ENCODE measurements at places on chromosomes 4 and X.

DNA sequence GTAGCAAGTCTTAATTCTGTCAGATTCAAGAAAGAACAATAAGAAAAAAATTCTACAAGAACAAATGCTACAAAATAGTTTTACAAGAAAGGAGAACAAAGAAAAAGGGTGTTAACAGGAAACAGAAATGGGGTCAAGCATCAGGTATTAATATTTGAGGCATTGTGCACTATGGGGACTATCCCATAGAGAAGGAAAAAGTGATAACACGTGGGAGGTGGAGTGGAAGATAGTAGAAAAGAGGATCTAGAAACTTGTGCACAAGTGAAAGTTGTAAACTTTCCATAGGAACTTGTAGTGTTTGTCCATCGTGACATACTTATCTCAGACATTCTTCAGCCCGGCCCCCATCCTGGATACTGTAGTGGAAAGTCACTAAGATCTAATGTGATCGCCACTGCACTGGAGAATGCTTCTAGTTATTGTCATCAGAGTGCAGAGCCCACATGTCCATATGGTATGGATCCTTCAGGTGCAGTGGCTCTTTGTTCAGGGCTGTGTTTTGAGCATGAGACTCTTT is 15.4 kb upstream of the NFXL1 start:
- no peak for DNase-seq

- DNase-seq: no peak
Measured at GRCh38 chr4:39169426-39169825, 12.9 kb upstream of the WDR19 start.

GRCh38 chr4:6120361-6120760 is 80.0 kb downstream of the JAKMIP1 start:
- no peak for DNase-seq

GRCh38 chrX:47193475-47194193 is at the start of gene UBA1:
UBA1 (plus strand) TSS chrX:47193829; CDS start chrX:47198803, 4,974 bp downstream.
- peak; percentile 75 for DNase-seq

DNA sequence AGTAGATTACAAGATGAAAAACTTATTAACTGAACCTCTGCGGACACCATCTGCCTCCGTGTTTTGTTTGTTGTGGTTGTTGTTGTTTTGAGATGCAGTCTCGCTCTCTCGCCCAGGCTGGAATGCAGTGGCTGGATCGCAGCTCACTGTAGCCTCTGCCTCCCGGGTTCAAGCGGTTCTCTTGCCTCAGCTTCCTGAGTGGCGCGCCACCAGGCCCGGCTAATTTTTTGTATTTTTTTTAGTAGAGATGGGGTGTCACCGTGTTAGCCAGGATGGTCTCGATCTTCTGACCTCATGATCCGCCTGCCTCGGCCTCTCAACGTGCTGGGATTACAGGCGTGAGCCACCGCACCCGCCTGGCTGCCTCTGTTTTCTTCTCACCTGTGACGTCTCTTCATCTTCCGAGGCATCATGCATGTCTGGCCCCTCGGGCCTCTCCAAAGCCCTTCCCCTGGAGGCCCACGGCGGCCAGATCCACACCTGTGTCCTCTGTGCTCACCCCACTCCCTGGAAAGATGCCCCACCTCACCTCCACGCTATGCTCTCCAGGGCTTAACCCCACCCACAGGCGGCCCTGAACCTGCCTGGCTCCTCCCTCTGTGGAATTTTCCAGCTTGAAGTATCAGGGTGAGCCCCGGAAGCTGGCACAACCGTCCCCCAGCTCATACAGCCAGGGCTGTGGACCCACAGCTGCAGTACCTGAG is 77.0 kb upstream of the MXD4 start:
- no peak for DNase-seq

- DNase-seq: no peak
Measured at GRCh38 chrX:153537526-153538295, 20.3 kb downstream of the ATP2B3 start.

DNA sequence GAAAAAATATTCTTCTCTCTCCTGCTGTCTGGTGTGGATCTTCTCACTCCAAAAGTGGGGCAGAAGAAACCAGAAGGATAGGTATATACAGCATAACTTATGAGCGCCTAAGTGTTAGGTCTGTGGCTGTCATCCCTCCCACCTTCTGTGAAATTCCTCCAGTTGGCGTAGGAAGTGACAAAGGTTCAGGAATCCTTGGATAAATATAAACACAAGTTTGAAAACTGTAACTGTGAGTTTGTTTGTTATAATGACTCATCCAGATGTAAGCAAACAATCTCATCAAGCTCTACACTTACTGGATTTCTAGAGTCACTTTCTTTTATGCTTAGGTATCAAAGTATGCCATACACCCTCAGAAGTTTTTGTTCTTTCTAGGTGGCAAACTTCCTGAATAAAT is 405.2 kb downstream of the FAT4 start:
- DNase-seq: no peak

DNA sequence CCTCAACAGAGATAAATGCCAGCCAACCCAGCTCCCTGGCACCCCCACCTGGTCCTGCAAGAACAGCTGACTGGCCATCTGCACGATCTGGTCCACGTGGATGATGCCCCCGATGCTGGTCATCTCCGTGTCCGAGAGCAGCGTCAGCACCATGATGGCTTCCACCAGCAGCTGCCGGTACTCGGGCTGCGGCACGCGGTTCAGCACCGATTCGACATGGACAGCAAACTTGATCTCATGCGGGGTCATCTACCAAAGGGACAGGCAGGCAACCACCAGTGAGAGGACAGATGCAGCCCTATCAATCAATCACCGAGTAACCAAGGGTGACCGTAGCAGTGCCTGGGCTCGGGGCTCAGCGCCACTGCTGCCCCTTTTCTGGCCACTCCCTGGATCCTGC is 89.8 kb downstream of the PHKA2 start:
- DNase-seq: no peak

DNA sequence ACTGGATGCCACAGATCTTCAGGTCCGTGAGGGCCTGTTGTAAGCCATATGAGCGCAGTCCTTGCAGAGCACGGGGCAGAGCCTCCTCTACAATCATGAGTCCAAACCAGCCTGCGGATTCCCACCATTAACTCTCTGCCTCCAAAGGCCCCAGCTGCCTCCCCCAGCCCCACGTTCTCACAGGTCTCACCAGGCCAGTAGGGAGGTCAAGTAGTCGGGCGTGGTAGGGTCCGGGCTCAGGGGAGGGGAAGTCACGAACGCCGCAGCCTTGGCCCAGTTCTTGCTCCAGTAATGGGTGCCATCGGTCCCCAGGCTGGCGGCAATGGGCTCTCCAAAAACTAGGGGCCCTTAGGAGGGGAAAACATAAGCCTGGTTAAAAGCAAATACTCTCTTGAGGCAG is 53.6 kb downstream of the CRMP1 start:
- no peak for DNase-seq

DNA sequence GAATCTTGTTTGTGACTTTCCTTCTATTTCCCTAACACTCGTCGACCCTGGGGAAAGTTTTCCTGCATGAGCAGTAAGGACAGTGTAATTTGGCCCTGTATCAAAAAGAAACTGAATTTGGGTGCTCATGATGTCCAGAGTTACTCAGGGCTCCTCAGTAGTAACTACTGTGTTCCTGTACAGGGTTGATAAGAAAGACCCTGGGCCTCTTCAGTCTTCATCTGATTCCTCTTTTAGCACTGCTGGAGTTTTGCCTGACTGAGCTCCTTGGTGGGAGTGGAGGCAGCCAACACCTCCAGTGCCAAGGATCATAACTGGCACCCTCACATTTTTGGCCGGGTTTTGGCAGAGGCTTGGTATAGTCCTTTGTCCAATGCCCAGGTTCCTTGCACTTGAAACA is 7.1 kb upstream of the AREG start:
- DNase-seq: no peak

- DNase-seq: no peak
Measured at GRCh38 chr4:94378047-94378446, 35.4 kb upstream of the HPGDS start.

DNA sequence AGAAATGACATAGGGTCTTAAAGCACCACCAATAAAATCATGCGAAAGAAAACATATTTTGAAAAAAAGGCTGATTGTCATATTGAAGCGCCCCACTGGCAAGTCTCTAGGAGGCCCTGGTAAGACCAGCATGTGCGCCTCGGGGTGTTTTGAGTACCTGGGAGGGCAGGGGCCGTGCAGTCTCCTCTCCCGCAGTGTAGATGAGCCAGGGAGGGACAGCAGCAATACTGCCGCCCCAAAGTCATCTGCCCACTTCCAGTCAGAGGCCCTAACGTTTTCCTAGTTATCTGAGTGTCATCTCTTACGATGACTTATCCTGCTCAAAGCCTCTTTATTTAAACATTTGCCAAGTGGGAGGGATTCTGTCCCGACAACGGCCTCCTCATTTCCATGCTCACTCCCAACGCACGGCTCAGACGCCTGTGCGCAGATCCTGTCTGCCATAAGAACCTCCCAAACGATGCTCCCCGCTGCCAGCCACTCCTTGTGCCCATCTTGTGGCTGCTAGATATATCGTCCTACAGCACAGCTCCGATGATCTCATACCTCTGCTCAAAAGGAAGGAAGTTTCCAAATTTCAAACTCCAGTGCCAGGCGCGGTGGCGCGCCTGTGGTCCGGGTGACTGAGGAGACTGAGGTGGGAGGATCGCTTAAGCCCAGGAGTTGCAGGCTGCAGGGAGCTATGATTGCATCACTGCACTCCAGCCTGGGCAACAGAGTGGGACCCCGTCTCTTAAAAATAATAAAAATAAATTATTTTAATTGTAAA is 17.2 kb upstream of the SCRG1 start:
- DNase-seq: no peak

DNA sequence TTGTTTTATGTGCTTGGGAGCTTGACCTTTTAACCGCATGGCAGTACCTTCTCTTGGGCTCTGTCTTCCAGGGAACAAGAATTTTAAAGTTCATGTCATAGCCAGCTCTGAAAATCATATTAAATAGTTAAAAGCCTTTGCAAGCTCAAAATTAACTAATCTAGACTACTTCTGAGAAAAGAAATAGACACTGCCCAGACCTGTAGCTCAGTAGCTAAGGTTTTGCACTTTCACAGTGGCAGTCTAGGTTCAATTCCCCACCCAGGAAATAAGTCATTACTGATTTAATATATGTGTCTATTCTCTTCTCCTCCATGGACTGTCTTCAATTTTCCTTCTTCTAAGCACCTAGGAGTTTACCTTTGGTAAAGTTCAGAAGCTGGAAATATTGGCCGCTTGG is 27.4 kb downstream of the HSD17B11 start:
- no peak for DNase-seq

- no peak for DNase-seq
Measured at GRCh38 chr4:38383646-38384121, 280.3 kb upstream of the KLF3 start.

- no peak for DNase-seq
Measured at GRCh38 chr4:14790494-14790893, 211.8 kb upstream of the CPEB2 start.

GRCh38 chr4:90159193-90159592 is 32.0 kb downstream of the CCSER1 start:
- no peak for DNase-seq

- DNase-seq: no peak
Measured at GRCh38 chr4:176939445-176939844, 146.7 kb upstream of the VEGFC start.

DNA sequence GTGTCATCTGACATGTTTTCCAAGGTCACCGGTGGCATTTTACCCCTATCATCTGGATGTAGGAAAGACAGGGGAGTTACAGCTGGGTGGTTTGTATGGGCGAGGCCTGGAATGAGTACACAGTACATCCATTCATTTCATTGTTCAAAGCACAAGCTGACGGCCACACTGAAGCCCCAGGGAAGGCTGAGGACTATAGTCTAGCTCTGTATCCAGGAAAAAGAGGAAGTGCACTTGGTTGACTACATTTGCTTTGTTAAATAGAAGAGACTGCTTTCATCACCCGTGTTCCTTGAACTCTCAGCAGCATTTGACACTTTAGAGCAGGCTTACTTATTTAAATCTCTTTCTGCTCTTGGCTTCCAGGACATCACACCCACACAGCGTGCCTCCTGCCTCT is 1041.0 kb upstream of the TENM3 start:
- no peak for DNase-seq

- DNase-seq: no peak
Measured at GRCh38 chrX:153029875-153030274, 26.4 kb upstream of the PNMA3 start.

GRCh38 chr4:166391501-166391900 is 518.5 kb downstream of the TLL1 start:
- no peak for DNase-seq

DNA sequence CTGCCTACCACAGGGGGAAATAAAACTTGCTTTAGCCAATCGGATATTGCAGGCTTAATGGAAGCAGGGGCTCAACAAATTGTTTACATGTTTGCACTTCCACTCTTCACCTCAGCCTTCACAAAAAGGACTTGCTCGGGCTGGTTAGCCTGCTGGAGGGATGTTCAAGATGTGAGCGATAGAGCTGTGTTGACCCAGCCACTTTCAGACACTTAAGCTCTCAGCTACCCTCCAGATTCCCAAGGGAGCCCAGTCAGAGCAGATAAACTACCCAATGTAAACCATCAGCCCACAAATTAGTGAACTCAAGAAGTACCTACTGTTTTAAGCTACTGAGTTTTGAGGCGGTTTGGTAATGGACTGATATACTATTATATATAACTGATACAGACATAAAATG is 508.4 kb upstream of the FTHL17 start:
- DNase-seq: no peak

DNA sequence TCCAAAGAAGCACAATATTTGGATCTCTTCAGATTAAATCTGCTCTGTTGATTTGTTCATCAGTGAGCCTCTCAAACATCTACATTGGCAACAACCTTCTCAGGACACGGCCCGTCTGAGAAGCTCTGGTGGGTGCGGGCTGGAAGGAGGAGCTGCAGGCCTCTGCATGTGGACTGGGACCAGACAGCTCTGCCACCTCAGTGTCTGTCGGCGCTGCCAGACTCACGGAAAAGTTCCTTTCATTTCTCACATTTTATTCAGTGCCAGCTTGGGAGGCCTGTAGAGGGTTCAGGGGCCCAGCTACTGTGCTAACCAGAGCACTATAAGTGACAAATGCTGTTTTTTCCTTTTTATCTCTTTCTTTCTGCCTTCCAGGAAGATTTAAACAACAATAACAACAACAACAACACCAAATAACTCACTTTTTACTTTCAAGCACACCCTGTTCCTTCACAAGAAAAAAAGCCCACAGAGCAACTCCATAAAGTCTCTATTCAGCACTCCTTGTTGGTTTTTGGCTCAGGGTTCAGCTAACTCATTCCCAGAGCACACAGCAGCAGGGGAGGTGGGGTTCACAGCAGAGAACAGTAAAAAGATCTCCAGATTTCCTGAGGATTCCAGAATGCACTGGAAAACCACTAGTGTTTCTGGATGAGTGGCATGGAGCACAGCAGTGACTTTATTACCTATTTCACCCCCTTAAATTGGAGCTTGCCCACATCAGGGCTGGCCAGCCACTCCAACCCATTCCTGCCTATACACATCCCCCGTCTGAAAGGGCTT is 23.2 kb upstream of the HOPX start:
- no peak for DNase-seq

Measured in activated naive CD8-positive, alpha-beta T cell treated with anti-CD3 and anti-CD28 coated beads, Interleukin-2, amount 50 U/mL, for 16 hours (primary cell).